ENCODE measurements at places on chromosomes 1 and 21.

GRCh38 chr1:184494929-184495328 lies 108.1 kb downstream of the C1orf21 start:
- no peak for DNase-seq

GRCh38 chr1:33143698-33144097 lies 38.1 kb downstream of the TRIM62 start:
- no peak for DNase-seq

GRCh38 chr1:94039514-94039870 lies 81.5 kb downstream of the ABCA4 start:
- DNase-seq = peak; percentile 70

GRCh38 chr21:44533891-44534627 lies 5.9 kb downstream of the KRTAP10-1 start:
- DNase-seq = peak; percentile 2

- DNase-seq = no peak
Observed at GRCh38 chr1:25549273-25550154, 6.1 kb downstream of the LDLRAP1 start.

GRCh38 chr1:175192630-175193526 lies at the start of gene KIAA0040:
Gene KIAA0040 (minus strand): TSS chr1:175192776. CDS start chr1:175161013, 31,763 bp downstream.
- peak; percentile 27 for DNase-seq

- DNase-seq = no peak
Observed at GRCh38 chr1:200107004-200107470, 79.5 kb downstream of the NR5A2 start.

- DNase-seq = no peak
Observed at GRCh38 chr1:157628773-157629172, 30.9 kb upstream of the FCRL4 start.

DNA sequence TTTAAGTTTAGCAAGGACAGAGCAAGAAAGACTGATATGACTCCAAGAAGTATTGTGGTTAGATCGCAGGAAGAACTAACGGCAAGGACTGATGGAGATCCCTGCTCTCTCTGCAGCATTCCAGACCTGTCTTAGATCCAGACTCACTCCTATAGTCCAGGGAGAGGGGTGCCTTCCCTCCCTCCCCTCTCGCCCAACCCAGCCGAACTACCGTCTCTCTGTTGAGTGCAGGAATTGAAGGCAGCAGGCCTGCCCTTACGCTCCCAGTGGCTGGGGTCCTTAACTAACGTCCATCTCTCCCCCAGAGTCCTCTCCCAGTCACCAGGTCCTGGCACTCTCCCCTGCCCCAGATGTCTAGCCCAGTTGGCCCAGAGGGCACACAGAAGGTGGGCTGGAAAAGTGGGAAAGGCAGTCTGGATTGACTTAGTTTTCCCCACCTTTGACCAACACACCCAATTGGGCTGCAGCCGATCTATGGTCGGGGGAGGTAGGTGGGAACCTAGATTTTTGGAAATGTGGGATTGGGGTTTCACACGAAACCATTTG lies 1.1 kb downstream of the CRABP2 start:
- no peak for DNase-seq

DNA sequence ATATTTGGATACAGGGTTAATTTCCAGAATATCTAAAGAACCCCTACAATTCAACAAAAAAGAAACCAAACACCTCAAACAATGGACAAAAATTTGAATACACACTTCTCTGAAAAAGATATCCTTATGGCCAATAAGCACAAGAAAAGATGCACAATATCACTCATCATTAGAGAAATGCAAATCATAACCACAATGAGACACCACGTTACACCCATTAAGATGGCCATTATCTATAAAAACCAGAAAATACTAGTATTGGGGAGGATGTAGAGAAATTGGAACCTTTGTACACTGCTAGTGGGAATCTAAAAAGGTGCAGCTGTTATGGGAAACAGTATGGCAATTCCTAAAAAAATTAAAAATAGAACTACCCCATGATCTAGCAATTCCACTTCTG lies 4.9 kb downstream of the ADAM30 start:
- no peak for DNase-seq

- DNase-seq = no peak
Observed at GRCh38 chr1:76351655-76352054, 277.1 kb downstream of the ST6GALNAC3 start.

DNA sequence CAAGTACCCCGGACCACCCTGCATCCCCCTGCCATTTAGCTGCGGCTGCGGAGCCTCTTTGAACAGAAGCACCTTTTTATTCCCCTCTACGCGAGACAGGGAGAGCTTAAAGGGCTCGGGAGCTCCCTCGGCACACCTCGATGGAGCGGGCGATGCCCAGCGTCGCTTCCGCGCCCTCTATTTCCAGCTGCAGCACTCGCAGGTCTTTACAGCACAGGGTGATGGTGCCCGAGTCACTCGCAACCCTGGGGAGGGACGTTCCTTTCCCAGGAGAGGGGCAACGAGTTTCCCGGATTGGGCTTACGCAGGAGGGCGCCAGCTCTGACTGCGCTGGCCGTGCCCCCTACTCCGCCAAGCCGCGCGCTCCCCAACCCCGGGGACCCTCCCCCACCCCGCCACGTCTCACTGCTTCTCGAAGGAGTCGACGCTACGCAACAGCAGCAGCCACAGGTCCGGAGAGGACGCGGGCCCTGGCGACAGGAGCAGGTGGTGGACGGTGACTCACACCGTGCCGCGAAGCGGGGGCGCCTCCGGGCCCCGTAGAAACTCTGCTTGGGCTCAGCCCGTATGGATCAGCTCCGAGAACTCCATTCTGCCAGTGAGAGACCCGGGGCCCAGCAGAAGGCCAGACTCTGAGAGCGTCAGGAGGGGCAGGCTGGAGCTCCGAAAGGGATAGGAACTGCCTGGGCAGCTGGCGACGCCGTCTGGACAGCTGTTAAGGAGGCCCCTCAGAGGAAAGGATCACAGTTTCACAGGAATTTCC lies 5.8 kb upstream of the FAM167B start:
- DNase-seq = peak; percentile 70

DNA sequence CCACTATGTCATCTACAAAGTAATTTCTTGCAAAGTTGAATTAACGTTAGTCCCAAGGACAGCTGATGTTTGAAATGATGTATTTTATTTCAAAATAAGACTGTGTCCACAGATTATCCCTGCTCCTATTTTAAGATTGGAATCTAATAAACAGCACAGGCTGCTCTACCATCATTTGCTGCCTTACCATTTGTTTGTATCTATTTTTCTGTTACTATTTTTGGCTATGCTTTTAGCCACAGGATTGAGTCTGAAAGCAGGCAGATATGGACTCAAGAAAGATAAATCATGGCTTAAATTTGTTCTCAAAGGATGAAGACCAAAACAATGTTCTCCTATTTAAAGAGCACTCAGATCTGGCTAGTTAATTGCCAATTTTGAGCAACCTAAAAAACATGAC lies 105.3 kb downstream of the RGS2 start:
- DNase-seq = no peak

DNA sequence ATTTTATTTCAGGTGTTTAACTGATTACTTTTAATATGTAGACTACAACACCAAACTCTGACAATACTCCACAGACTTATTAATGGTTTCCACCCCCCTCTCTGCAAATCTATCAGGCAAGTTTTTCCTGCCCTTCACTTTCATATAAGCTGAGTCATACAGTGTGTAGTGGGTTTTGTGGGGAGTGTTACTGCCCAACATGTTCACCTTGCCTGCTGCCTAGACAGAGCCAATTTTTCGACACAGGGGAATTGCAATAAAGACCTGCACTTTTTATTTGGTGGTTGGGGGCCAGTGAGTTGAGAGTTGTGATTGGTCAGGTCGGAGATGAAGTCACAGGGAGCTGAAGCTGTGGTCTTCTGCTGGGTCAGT lies 119.7 kb downstream of the PPIAL4G start:
- DNase-seq = no peak

DNA sequence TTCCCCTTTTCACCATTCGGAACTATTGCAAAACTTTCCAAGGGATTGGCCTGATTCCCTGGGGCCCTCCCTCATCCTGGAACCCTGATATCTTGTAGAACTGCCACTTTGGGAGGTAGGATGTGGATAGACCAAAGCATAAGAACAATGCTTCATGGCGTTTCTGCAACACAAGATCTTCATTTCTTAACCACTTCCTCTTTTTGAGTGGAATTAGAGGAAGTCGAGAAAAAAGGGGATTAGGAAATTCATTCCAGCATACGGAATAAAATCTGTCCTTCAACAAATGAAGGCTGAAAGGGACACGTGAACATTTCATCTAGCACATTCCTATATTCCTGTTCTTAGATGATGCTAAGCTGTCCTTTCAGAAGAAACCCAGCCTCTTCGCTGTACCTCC lies 149.3 kb downstream of the HUNK start:
- DNase-seq = no peak

DNA sequence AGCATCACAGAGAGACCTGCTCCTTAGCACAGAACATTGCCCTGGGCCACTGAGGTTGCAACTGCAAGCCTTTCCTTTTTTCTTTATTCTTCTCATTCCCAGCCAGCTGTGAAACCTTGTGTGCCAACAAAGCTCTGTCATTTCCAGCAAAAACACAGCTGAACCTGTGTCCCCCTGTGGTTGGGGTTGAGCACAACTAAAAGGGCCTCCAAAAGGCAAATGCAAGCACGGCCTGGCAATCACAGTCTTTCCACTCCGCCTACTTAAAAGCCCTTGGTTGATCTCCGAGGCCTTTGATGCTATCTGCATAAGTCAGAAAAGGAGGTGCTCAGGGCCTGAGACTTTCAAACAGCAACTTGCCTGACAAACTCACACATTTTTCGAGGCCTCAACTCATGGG lies 32.7 kb downstream of the SUSD4 start:
- DNase-seq = no peak

DNA sequence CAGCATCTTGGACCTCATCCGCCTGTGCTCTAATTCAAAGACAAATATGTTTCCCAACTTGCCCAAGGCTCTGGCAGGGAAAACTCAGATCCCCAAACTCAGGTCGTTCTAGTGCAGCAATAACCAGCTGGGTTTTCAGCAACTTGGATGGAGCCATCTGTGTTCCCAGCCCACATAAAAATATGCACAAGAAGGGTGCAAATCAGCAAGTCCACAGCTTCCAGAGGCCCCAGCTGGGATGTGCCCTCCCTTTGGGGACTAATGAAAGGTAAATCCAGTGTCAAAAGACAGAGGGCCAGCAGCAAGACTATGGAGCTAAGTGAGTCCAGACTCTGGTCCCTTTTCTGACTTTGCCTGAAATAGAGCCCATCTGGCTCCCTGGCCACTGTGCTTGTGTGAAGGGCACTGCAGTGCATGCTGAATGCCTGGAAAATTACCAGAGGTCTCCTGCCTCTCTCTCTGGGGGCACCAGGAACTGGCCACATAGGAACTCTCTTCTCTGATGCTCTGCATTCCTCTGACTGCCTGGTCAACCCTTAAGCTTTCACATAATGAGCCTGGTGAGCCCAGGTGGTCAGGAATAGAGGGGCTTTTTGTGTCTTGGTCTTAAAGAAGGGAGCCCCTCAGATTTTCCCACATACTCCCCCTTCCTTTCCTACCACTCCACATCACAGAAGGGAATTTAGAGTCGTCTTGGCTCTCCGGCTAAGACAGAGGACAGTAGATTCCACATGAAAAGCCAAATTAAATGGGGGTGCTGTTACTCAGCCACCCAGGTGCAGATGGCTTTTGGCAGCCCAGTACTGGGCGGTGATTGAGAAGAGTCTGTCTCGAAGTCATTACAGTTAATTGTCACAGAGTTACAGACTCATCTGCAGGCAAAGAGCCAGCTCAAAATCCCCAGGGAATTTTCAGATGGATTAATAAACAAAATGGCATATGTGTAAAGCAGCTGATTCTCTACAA lies 88.1 kb upstream of the C1orf21 start:
- DNase-seq = no peak

GRCh38 chr1:218443255-218443654 lies 98.1 kb downstream of the TGFB2 start:
- no peak for DNase-seq

- no peak for DNase-seq
Observed at GRCh38 chr1:81681601-81682266, 119.0 kb upstream of the ADGRL2 start.

DNA sequence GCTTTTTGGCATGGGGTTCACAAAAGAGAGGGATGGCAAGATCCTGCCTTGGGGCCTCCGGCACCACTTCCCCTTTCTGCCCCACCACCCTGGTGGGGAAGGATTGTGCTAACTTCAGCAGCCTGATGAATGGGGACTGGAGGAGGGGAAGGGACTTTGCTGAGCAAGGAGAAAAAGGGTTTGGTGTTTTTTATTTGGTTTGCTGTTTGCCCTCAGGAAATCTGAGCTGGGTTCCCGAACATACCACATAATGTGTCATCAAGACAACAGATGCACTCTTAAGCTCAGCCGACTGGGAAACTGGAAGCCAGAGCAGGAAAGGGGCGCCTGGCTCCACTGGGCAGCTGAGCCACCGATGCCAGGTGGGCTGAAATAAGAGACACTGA lies 19.8 kb downstream of the OLFML2B start:
- peak; percentile 35 for DNase-seq

DNA sequence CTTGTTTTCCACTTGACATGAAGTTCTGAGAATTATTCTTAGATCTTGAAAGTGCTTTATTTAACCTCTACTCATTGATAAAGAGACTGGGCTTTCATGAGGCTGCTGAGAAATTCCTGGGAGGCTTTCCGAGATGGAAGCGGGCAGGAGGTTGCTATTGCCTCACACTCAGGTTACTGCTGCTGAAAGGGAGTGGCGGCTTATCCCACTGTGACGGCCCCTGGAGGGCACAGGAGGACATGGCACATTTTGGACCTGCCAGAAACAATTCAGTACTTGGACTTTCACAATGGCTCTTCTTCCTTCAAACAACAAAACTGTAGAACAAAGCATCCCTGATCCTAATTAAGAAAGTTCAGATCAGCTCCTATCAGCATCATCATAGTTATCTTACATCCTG lies 16.2 kb upstream of the MARK1 start:
- DNase-seq = no peak

DNA sequence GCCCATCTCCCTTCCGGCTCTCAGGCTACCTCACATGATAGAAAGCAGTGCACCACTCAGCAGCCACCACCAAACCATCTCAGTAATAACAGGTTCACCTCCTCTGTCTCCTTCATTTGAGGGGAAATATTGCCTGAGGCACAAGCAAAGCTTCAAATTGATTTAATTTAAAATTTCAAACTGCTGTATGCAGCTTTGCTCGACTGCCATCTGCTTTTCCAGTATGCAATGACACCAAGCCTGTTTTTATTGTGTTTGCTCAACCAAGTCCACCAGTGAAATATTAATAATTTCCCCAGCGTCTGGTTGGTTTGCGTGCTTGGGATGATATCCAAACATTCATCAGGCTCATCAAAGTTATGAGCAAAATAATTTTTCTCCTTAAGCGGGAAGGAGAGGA lies 552.4 kb upstream of the DAB1 start:
- DNase-seq = no peak
